Activated naive CD4-positive, alpha-beta T cell treated with anti-CD3 and anti-CD28 coated beads, Interleukin-2, amount 50 U/mL, for 72 hours (primary cell): ENCODE measurements at places on chromosomes 6 and 20.

- DNase-seq = no peak
Measured at GRCh38 chr6:113647143-113647889, 209.8 kb upstream of the MARCKS start.

- no peak for DNase-seq
Measured at GRCh38 chr6:164502833-164503232, 806.6 kb downstream of the C6orf118 start.

DNA sequence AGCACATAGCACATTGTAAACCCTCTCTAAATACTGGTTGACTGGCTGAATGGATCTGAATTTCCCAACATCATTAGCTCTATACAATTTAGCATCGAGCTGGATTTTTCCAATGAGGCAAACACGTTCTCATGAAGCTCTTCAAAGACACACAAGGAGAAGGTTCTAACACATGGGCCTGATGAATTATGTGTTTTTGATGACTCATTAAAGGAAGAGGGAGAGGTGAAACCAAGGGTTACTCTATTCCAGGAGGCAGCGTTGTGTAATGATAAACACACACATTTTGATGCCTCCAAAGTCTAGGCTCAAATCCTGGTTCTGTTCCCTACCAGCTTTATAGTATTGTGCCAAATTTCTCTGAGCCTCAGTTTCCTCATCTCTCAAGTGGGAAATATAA is 84.3 kb downstream of the PFDN4 start:
- no peak for DNase-seq

DNA sequence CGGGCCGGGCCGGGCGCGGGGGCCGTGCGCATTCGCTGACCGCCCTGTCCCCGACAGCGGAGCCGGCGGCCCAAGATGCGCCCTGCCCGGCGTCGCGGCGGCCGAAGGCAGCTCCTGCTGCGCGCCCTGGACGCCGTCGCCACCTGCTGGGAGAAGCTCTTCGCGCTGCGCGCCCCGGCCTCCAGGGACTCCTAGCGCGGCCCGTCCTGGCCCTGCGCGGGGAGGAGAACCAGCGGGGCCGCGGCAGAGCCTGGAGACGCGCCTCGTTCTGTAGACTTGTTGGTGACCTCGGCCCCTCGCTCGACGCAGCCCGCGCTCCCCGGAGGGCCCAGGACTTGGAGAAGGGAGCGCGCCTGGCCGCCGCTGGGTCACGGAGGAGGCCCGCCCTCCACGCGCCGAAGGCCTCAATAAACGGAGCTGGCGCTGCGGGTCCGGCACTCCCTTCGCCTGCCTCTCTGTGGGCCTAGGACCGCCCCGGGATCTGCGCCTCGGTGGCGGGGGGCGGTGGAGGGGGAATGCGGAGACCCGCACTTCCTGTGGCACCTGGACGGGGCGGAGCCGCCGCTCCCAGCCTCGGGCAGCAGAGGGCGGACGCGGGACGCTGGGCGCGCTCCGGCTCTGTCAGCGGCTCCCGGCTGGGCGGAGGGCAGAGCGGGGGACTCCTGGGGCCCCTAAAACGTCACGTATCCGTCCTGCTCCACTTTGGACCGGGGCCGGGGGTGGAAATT is 2.7 kb downstream of the C20orf204 start:
- peak; percentile 85 for DNase-seq

DNA sequence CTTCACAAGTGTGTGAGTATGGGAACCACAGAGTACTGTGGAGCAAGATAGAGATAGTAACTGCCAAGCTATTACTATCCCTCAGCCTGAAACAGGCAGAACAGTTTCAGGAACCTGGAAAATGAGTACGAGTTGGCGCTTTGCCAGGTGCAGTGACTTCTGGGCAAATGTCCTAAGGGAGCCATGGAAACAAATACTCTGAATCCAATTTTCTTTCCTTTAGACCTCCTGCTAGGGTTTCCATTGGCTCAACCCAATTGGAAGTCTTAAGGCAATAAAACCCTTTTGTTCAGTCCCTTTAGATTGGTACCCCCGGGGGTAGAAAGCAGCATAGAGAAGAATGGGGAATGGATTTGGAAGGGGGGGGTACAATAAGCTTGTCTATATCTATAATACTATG is 205.0 kb upstream of the EPHA7 start:
- DNase-seq = no peak

- DNase-seq = no peak
Measured at GRCh38 chr6:158772851-158773371, 46.3 kb downstream of the EZR start.
